ENCODE measurements at places on chromosomes 2 and 18.

- DNase-seq, result no peak
Measured at GRCh38 chr2:119316066-119316465, 50.6 kb downstream of the C2orf76 start.

GRCh38 chr2:136828162-136828561 is 62.8 kb downstream of the THSD7B start:
- DNase-seq, result no peak

GRCh38 chr18:6158958-6159357 is 255.8 kb downstream of the L3MBTL4 start:
- DNase-seq, result no peak

GRCh38 chr18:12031846-12032245 is 50.5 kb downstream of the IMPA2 start:
- no peak for DNase-seq

DNA sequence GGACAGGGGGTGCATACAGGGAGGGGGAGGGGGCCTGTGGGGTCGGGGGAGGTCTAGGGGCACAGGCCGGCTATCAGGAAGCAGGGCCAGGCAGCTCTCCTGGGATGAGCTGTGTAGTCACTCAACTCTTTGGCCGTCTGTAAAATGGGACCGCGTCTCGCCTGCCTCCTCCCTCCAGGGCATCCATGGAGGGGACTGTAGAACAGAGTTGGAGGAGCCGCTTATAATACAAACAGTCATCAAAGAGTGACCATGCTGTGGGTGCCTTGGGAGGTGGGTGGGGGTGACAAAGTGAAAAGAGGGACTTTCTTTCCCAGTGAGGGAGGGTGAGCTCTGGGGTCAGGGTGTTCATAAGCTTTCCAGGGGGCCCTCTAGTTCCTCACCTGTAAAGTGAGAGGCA is 169.6 kb upstream of the HAAO start:
- no peak for DNase-seq

DNA sequence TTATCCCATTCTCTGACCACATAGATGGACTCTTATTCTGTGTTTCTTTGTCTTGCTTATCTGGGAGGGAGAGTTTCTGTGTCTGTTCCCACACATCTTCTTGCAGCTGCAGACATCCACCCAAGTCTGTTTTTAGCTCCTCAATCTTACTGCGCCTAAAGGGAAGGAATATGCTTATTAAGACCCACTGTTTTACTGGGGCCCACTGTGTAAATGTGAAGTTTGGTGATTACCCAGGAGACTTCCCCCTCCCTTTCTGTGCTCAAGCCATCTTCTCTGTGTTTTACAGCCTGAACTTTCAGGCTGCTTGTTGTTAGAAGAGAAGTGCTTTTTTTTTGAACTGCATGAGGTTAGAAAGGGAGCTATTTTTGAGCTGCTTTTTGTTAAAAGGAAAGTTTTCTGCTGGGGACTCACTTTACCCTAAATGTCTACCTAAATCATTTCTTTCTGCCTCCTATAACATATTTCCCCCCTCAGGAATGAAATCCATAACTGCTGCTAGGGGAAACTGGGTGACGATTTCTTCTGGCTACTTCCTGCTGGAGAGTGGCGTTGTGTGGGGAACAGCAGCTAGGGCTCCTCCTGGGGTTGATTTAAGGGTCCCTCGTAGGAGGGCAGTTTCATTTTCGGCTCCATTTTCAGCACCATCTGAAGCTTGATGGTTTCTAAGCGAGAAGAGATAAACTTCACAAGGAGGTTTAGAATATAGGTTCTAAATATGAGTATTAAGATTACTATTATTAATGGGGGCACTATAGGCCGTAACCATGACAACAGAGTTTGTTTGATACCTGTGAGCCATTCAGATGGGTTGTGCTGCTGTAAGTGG is 39.5 kb upstream of the GMCL1 start:
- no peak for DNase-seq

DNA sequence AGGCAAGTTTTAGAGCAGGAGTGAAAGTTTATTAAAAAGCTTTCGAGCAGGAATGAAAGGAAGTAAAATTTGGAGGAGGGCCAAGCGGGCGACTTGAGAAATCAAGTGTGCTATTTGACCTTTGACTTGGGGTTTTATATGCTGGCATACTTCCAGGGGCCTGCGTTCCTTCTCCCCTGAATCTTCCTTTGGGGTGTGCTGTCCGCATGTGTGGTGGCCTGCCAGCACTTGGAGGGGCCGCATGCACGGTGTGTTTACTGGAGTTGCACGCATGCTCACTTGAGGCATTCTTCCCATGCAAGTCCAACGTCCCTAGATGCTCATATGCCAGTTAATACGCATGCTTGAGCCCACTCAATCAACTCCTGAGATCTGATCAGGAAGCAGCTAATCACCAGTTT is 78.3 kb upstream of the MAP4K4 start:
- DNase-seq, result no peak

DNA sequence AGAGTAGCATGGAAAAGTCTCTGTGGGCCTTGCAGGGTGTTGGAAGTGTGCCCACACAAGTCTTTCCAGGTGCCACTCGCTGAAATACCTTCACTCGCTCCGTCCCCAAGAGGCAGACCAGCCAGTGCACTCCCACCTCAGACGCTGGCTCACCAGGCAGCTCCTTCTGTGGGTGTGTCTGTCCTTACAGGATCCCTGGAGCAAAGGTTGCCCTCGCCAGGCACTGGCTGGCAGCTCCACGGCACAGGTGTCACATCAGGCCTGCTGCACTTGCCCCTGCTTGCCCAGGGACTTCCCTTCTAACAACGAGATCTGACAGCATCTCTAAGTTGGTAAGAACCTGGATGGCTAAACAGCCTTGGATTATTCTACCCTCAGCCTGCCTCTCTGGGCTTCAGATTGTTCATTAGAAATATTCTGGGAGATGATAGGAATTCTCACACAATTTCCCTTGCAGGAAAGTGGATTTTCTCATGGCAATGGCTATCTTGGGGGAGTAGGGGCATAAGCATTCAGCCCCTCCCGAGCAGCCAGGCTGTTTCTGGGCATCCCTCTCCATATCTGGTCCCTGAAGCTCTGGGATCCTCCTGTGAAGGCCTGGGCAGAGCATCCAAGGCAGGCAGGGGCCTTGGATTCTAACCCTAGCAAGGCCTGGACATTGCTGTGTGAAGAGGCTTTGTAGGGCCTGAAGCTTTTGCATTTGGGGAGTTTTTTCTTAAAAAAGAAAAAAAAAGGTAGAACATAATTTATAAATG is 262.1 kb downstream of the MYCN start:
- no peak for DNase-seq
